Activated naive CD4-positive, alpha-beta T cell treated with anti-CD3 and anti-CD28 coated beads for 36 hours (primary cell): ENCODE measurements at places on chromosomes 4 and X.
A peak's percentile ranks its signal among the peaks of the same experiment; 100 is the strongest.

DNA sequence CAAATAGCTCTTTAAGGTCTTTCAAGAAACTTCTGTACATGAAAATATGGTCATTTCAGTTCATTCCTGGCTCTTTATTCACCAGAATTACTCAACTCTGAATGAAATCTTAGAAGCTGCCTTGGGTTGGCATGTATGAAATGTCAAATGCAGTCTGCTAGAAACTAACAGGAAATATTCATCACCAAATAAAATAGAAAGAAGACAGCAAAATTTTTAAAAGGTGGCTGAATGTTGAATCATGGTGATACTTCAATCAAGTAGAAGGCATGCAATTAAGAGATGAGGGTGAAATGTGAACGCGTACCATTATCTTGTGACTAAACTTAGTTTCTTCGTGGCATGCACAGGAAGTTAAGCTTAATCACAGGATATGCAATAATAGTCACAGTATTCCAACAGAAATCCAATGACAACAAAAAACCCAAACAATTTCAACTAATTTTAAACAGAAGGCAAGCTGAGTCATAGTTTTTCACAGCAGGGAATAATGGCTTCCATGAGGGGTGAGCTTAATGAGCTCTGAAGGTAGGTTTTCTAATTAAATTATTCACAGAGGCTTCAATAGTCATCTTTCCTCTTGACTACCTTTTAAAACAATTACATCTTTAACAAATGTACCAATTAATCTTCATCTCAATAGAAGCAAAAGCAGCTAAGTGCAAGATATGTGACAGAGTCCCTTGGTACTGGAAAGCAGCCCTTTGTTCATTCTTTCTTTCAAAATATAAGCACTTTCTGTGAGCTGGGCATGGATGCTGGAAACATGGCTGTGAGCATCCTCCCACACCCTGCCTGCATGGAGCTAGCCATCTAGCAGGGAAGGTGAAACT lies 44.5 kb downstream of the SCFD2 start:
- DNase-seq = no peak

- no peak for DNase-seq
These were observed 15.4 kb upstream of the TLR2 start for GRCh38 chr4:153668647-153669046.

GRCh38 chr4:151166636-151167035 lies 67.2 kb downstream of the RPS3A start:
- no peak for DNase-seq

- no peak for DNase-seq
These were observed 155.5 kb downstream of the RAB28 start for GRCh38 chr4:13328591-13328990.

GRCh38 chrX:107878106-107878505 lies 52.4 kb downstream of the MID2 start:
- no peak for DNase-seq

GRCh38 chr4:6114181-6114580 lies 86.2 kb downstream of the JAKMIP1 start:
- no peak for DNase-seq

DNA sequence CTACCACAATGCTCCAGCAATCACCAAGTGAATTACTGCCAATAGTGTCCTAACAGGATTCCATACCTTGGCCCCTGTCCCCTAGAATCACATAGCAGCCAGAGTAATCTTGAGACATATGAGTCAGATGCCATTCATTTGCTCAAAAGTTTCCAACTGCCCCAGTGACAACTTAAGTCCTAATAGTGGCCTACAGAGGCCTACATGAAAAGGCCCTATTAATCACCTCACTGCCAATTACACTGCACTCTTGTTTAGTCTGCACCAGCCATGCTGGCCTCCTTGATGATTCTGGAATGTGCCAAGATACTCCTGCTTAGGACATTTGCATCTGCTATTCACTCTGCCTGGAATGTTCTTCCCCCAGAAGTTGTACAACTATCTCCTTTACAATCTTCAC lies 130.7 kb downstream of the NR3C2 start:
- no peak for DNase-seq

DNA sequence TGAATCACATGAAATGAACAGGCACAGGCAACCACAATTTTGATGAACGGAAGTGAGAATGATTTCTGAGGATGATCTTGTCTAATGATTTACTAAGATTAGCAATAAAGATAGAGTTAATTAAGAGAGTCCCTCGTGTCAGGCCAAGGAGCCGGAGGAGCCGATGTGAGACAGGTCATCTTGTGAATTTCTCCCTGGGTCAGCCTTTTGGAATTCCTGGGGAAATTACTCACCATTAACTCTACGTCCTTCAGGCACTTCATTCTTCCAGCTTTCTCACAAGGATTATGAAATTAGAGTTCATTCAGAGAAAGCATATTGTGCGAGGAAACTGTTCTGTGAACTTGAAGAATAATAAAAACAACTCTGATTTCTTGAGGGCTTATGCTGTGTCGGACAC lies 86.7 kb downstream of the PSAPL1 start:
- DNase-seq = no peak

DNA sequence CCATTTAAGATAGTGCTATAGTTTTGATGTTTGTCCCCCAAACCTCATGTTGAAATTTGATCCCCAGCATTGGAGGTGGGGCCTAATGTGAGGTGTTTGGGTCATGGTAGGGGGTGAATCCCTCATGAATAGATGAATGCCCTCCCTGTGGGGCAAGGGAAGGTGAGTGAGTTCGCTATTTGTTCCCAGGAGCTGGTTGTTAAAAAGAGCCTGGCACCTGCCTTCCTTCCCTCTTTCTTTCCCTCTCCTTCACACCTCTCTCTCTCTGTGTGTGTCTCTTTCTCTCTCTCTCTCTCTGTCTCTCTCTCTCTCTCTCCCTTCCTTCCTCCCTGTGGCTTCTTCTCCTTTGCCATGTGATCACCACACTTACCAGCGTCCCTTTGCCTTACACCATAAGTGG lies 160.7 kb downstream of the AASDH start:
- DNase-seq = no peak

- DNase-seq = no peak
These were observed 87.3 kb upstream of the ESX1 start for GRCh38 chrX:104342065-104342464.

DNA sequence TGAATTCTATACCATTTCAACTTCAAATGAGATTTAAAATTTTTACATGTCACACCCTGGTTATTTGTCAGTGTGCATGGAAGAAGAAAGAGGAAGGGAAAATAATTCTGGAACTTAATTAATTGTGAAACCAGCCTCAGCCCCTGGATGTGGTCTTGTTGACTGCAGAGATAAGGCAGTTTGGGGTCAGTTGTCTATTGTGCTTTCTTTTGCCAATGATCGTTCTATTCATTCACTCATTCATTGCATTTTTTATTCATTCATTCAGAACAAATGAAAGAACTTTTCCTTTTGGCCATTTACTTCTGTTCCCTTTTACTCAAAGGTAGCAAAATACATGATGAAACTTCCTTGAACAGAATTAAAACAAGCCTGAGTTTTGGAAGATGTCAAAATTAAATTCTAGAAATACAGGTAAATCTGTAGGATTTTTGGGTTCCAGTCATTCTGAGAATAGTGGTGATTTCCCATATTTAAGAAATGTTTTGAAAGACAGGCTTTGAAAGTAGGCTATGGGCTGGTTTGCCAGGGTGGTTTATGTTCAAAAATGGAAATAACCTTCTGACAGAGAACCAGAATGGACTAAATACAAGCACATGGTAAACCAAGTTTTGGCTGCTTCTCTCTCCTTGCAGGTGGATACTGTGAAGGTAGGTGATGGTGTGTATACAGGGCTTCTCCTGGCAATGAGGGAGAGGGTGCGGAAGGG lies 35.7 kb downstream of the PARM1 start:
- no peak for DNase-seq

DNA sequence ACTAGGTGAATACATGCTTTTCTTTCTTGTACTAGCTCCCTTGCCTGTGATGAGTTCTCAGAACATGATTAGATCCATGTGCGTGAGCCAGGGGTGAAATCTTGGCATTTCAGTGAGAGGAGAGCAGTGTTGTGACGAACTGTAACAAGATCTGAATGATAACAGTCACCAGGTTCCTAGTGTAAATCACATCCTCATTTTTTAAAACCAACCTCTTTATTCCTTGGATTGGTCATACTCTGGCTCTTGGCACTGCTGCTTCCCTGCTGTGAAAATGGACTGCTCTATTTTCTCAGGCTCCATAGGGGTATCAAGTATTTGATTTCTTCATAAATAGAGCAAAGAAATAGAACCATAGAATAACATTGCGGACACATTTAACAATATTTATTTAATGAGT lies 206.3 kb downstream of the SLC4A4 start:
- no peak for DNase-seq

- DNase-seq = no peak
These were observed 596.5 kb downstream of the NLGN4X start for GRCh38 chrX:5632061-5632614.

DNA sequence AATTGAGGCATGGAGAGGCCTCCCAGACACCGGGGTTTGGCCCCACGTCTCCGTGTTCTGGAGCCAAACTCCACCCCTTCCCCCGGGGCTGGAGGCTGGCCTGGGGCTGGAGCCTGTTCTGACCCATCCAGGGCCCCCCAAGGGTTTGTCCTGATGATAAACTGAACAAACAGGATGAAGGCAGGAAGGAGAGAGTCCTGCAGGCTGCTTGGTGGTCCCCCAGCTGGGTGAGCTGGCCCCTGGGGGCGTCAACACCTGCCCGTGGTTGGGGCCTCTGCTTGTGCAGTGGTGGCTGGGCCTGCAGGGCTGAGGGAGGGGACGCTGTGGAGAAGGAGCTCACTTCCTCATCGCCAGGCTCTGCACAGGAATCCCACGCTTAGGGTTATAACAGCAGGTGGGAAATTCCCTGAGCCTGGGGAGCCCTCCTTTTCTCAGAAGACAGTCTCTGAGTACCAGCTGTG lies 2.3 kb downstream of the SH3TC1 start:
- peak; percentile 76 for DNase-seq

- DNase-seq = no peak
These were observed 130.8 kb upstream of the FRG1 start for GRCh38 chr4:189809839-189810238.

- DNase-seq = no peak
These were observed 49.6 kb downstream of the DKK2 start for GRCh38 chr4:106986486-106986885.

DNA sequence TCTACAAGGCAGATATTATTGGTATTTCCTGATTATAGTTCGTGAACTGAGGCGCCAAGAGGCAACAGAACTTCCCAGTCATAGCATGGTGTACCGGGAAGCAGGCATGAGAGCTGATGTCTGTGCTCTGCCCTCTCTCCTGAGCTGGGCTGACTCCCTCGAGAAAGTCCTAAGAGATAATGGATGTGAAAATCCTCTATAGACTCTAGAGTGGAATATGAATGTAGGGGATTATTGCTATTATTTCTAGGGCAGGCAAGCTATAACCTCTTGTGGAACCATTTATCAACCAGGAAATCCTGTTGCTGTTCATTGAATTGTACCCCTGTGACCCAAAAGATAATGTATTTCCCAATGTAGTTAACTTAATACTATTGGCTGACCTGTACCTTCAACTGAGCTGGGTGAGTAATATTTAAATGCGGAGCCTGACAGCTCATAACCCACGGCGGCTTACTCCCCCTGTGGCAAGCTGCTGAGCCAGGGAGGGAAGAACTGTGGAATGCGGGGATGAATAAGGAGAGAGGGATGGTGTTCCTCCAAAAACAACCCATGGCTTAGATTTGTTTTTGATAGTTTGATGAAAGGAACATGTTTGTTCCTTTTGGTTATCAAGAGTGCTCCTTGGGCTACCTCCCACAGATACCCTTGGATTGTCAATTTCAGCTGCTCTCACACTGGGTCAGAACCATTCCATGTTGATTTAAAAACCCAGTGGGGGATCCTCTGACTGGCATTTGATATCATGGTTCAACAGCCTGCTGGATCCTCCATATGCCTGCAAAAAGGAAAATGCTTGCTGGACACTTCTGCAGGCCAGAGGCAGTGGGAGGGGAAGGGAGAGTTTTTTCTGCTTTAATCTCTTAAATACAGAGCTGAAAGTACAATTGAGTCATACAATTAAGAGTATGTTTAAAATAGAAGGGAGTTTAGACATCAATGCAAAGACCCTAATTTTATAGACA lies 339.0 kb upstream of the BOD1L1 start:
- DNase-seq = no peak

- no peak for DNase-seq
These were observed 190.5 kb downstream of the DTHD1 start for GRCh38 chr4:36471903-36472302.

- DNase-seq = peak; percentile 64
These were observed 405 bp upstream of the HS3ST1 start for GRCh38 chr4:11428899-11429698.

DNA sequence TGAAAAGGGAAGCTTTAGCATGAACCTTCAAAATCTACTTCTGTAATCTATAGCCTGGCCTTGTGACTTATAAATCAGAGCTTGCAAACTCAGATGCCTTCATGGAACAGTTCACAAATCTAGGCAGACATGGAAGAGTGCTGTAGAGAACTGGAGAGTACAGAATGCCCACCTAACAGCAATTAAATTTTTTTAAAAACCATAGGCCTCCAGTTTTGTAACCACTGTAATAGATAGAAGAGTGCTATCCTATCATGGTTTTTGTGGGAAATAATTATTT lies 10.4 kb downstream of the MTMR1 start:
- DNase-seq = no peak

DNA sequence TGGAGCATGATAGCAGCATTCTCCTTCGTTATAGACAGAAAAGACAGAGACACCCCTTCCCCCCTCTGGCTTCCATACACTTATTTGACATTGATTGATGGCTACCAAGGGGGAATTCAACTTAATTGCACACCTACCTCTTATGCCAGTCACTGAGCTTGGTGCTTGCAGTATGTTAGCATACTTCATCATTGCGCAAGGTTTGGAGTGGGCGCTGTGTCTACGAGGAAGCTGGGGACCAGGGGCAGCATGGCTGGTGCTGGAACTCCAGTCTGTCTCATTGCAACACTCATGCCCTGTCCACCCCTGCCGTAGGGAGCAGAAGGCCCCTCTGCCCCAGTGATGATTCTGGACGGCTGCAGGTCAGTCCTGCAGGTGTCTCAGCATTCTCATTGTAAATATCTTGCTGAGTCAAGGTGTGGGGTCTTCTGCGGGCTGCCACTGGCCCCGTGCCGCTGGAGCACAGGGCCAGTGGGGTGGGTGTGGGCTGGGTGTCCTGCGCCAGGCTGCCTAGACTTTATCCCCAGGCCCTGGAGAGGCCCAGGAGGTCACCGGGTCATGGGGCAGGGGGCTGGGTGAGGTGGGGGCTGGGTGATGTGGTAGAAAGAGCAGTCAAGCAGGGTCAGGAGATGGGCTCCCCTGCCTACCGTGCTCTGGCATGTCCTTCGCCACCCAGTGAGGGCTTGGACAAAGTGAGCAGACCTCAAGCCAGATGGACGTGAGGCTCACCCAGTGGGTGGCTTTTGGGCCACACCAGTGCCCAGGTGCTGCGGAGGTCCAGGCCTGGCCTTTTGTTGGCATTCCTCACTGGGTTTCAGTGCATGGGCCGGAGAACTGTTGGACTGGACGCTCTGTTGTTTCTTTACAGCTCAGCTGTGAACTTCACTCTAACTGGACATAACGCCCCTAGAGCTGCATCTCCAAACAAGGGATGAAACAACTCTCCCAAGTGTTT lies 85.5 kb downstream of the PSAPL1 start:
- DNase-seq = no peak

GRCh38 chrX:23434356-23434884 lies 99.8 kb downstream of the PTCHD1 start:
- DNase-seq = no peak
